Activated CD4-positive, CD25-positive, alpha-beta regulatory T cell (primary cell): ENCODE measurements at places on chromosomes 11 and 22.

DNA sequence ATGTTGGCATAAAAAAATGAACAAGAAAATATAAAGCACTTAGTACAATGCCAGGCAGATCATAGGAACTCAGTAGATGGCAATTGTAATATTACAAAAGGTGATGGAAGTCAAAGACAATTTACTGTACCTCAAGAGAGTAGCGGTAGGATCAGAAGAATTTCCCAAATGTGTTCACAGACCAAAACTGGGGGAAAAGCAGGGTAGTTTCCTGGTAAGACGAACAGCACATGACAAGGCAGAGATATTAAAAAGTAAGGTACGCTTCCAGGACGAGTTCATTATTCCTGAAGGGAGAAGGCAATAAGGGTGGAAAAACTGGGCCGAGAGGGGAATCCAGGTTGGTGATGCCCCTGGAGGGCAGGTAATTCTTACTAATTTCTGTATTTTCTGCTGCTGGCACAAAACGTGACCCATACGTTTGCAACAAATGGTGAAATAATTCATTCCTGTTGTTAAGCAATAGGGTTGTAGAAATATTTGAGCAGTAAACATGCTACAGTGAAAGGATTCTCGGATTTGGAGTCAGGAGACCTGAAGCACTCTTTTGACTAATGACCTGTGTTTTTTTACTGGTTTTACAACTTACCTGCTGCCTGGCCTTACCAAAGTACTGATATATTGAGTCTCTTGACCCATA lies 786 bp upstream of the ANKRD42 start:
- DNase-seq = no peak

- no peak for DNase-seq
These were observed 92.4 kb upstream of the SYT13 start for GRCh38 chr11:45378516-45378915.

GRCh38 chr11:76588455-76589325 lies 81.9 kb downstream of the LRRC32 start:
- DNase-seq = peak; percentile 54

GRCh38 chr11:112237451-112237850 lies 11.2 kb downstream of the PTS start:
- DNase-seq = no peak

- DNase-seq = no peak
These were observed 113.6 kb downstream of the KCNQ1OT1 start for GRCh38 chr11:2586087-2586792.

- DNase-seq = no peak
These were observed 63.6 kb upstream of the EMID1 start for GRCh38 chr22:29142116-29142515.
